ENCODE measurements at places on chromosomes 1 and 21. TPM values are rescaled to one million over a fixed set of nuclear protein-coding genes. Genes with fewer than 3 reads are reported as not detected.
A peak's percentile ranks its signal among the peaks of the same experiment; 100 is the strongest.

Gene DISP3
- 6.1 TPM for total RNA-seq

Gene PLA2G2F
- total RNA-seq, result not detected

- H3K27me3 ChIP-seq, result peaks cover 18% of the 10 kb centered on the region
- H3K36me3 ChIP-seq, result peaks cover 8% of the 10 kb centered on the region
- no peak overlapping the region for H3K27ac ChIP-seq
Measured at GRCh38 chr1:187042538-187042937, 213.8 kb downstream of the PLA2G4A start.

- no peaks in the 10 kb centered on the region for H3K27me3 ChIP-seq
- H3K36me3 ChIP-seq, result no peaks in the 10 kb centered on the region
- peak overlapping the region; percentile 69 for H3K27ac ChIP-seq
- peaks cover 52% of the 10 kb centered on the region for H3K4me1 ChIP-seq
- no peak overlapping the region for H3K4me3 ChIP-seq
Measured at GRCh38 chr1:111364690-111365089, 62.8 kb downstream of the OVGP1 start.

GRCh38 chr1:3785456-3786157 is 10.7 kb downstream of the LRRC47 start:
- peaks cover 14% of the 10 kb centered on the region for H3K4me1 ChIP-seq
- no peak overlapping the region for H3K4me3 ChIP-seq
- peak overlapping the region; percentile 86 for H3K27ac ChIP-seq
- H3K27me3 ChIP-seq, result no peaks in the 10 kb centered on the region
- peak; percentile 80 for DNase-seq

DNA sequence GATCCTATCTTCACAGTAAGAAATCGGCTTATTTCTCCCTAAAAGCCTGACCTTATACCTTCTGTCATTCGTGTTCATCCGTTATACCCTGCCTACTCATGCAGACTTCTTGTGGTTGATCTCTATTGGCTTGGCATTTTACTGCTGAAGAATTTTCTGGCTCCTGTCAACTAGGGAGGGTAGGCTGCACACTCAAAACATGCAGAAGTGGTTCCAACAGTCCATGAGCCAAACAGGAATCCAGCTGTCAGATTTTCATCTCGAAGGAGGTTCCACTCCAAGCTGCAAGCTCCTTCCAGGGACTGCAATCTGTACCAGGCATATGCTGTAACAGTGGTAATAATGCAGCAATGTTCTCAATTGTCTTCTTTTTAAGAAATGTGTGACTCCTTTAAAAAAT is 10.1 kb downstream of the DNAJC11 start:
- no peak for DNase-seq
- peaks cover 66% of the 10 kb centered on the region for H3K4me1 ChIP-seq
- H3K27me3 ChIP-seq, result no peaks in the 10 kb centered on the region

Measured in WTC11 (cell line).